DMS79 (cell line): ENCODE measurements at places on chromosomes 11 and 22.

DNA sequence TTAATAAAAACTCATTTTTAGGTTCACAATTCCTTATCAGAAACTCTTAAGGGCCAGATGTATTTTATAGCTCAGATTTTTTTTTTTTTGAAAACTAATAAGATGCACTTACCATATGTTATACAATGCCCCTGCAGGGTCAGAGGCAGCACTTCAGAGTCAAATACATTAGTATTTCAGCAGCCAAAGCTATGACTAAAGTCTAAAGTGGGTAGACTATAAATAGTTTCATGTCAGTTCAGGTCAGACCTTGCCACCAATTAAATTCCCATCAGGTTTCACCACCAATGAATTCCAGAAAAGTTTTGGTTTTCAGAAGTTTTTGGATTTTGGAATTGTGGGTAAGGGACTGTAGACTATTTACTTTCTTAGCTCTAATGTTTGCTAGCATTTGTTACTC is 75.9 kb downstream of the FAM83F start:
- DNase-seq = no peak

GRCh38 chr11:118908901-118909618 is 16.7 kb downstream of the BCL9L start:
- DNase-seq = peak; percentile 35

DNA sequence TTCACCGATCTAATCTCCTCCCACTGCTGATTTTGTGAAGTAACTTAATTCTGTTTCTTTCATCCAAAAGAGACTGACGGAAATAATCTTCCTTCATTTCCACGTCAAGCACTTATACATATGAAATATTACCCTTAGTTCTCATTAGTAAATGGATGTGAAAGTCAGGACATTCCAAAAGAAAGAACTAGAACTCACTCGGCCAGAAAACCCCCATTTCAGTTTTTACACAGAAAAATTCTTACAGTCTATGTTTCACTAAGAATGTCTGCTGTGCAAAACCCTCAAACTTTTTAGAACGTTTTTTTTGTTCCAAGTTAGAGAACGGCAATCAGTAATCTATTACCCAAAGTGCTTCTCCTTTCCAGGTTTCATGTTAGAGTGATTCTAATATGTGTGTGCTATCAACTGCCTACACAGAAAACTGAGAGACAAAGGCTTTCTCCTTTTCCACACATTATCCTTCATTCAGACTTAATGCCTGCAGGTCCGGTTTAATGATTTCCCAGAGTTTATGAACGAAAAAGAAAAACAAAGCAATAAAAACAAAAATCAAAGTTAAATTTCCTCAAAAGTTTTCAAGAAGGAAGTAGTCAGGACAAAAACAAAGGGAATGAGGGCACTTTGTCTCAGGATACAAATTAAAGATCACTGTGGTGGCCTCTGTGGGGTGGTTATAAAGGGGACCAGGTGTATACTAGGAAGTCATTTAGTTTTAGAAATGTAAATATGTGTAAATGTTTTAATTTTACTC is 11.3 kb upstream of the SESN3 start:
- no peak for DNase-seq

DNA sequence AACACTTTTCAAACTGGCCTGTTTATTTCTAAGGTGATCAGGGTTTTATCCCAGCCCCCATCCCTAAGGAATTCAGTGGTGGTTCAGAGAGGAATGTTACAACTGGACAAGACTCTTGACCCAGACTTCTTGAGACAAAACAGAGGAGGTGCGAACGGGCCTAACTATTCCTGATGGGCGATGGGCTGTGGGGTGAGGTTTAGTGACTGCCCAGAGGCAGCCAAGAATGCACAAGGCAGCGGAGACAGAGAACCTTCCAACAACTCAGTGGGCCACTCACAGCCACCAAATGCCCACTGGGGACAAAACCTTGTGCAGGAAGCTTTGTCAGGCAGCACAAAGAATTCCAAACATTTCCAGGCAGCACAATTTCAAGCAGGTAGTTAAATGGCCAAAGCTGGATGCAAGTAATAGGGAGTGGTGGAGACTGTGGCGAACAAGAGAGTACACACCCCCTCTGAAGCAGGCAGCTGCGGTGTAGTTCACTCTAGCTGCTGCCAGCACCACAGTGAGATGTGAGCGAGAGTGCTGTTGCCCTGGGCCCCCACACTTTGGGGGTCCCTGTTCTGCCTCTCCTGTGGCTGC is 29.2 kb downstream of the SCUBE1 start:
- DNase-seq = no peak

DNA sequence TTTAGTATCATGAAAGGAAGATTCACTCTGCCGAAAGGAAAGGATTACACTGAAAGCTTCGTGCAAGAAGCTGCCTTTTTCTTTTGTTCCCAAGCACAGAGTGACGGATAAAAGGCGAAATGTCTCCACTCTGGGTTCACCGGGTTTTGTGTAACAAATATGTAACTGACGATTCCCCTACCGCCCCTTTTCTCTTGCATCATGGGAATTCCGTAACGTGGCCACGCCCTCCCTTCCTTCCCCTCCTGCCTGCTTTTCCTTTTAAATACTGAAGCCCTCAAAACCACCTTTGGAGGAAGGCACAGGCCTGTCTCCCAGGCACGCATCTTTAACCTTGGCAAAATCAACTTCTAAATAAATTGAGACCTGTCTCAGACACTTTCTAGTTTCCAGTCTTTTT is 16.4 kb upstream of the TESMIN start:
- no peak for DNase-seq

GRCh38 chr11:129937592-129938238 is 42.3 kb upstream of the NFRKB start:
- peak; percentile 62 for DNase-seq

DNA sequence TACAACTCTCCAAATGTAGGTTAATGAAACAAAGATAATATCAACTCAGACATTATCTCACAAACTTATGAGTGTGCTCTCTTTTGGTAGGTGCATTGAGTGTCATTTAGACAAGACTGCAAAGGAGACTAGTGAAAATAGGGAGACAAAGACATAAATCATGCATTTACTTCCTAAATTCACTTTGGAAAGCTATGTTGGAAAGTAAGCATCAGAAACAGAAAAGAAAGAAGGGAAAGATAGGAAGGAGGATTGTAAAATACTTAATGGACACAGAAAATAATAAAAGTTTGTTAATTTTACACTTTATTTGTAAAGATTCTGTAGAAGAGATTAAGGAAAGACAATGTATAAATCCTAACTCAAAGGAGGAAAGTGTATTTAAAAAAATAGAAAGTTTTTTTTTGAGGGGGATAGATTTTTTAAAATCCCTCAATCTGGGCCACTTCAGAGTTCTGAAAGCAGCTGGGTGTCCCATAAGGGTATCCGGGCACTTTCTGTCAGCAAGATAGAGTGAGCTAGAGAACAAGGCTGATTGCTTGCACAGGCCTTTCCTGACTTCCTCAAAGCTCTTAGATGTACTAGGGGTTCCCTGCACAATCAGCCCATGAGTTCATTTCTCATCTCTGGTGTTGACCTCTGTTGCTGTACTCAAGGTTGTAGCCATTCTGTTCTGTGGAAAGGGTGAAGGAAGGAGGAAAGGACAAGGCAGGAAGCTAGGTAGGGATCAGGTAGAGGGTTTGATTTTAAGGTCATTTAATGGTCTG is 22.4 kb upstream of the RDX start:
- no peak for DNase-seq

DNA sequence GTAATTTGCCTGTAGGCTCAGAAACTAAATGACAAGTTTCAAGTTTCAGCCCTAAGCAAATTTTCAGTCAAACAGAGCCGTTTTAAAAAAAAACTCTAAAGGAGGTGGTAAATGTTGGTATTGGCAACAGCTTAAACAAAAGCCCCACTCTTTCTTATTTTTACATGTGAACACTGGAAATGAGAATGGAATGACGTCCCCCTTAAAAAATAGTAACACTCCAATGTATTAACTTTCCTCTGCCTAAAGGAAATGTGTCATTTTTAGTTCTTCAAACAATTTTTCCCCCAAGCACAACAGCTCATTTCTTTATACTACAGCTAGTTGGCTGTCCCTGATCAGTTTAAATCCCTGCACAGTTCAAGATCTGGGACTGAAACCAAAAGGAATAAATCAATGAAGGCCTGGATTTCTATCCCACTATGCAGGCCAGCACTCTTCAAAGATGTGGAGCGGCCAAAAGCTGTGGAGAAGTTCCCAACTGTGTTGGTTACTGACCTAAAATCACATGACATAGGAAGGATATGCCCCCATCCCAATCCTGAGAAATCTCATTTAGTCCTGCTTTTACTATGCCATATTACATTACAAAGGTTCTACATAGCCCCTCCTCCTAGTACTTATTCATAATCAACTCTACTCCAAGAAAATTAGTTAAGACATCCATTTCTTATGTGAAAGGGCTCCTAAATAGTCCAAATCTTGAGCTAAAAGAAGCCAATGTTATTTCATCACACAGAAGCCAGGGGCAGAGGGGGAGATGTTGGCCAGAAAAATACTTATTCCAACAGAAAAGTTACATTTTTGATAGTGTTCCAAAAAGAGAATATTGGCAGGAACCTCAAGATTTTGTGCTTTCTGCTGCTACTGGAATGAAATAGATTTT is 95.9 kb downstream of the CADM1 start:
- no peak for DNase-seq

DNA sequence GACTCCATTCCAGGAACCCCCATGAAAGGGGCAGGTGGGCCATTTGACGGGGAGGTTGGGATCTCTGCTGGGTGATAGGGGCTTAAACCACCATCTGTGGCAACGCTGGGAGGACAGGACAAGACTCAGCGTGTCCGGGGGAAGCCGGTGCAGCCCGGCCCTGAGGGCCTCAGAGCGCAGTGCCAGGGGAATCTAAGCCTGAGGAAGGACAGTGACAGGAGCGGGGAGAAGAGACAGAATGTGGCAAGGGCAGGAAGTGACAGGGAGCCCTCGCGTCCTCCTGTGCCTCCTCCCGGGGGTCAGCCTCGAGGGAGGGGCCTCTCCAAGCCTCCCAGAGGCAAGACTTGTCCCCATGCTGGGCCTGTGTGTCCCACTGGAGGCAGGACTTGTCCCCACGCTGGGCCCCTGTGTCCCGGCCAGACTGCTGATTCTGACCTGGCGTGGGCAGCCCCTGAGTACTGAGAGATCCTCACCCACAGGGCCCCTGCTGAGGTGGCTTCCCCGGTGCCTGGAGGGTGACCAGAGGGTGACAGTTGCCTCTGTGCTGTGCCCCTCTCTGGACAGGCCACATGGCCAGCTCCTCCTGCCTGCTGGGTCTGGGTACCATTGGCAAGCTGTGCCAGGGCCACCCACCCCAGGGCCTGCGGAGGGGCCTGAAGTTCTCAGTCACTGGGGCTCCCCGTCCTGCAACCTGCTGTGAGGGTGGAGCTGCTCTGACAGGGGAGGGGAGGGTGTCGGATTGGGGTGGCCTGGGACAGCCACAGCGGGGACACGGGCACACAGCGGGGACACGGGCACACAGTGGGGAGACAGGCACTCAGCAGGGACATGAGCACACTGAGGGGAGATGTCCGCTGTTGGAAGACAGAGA is 676.2 kb downstream of the BRD1 start:
- no peak for DNase-seq

DNA sequence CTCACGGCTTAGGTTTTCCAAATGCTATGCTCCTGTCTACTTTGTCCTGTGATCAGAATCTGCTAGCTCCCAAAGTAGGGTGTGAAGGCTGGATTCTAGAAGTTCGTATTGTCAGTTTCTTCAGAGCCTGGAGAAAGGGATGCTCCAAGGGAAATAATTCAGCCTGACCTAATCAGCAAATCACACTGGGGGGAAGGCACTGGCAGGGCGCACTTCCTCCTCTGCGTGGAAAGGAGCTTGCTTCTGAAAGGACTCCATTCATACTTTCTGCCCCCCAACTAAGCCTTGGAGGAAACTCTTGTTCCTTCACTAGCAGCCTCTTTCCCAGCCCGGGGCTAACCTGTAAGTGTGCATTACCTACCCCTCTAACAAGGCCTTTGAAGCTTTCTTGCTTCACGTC is 165.9 kb downstream of the NAV2 start:
- no peak for DNase-seq

DNA sequence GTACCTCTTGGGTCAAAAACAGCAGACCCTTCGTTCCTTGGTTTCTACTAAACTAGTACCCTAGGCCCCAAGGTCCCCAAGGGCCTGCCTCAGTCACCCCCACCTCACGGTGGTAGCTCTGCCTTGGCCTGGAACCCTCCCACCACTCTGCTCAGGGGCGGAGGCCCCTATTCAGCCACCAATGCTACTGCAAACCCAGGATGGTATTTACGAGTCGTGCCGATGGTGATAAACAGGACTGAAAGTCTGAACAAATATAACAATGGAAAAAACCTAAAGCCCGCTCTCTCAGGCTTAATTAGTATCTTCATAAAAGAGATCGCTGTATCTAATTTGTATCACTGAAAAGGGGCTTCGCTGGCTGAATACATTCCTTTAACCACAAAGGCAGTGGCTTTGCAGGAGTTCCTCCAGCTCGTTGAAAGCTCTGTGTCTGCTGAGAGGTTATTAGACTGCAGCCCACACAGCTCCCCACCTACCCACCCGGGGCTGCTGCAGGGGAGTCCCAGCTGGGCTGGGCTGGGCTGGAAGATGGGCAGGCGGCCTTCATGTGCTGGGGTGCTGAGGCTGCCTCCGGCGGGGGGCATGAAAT is 15.2 kb downstream of the SHISAL1 start:
- DNase-seq = no peak

GRCh38 chr11:58060939-58061672 is 30.4 kb downstream of the OR6Q1 start:
- no peak for DNase-seq

DNA sequence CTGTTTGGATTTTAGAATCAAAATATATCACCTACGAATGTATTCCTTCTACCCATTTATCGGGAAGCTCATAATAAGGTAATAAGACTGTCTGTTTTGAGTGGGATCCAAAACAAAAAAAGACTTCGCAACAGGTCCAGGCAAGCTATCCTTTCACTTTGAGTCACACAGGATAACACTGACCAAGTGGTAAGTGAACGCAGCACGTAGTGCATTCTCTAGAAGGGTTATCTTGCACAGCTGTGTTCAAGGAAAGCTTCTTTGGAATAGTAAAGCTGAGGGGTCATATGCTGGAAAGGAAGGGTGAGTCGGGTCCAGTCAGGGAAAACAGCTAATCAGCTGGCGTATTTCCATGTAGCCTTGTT is 22.3 kb upstream of the NRGN start:
- DNase-seq = no peak

GRCh38 chr11:68525930-68526329 is 65.4 kb downstream of the PPP6R3 start:
- no peak for DNase-seq

- DNase-seq = no peak
Observed at GRCh38 chr11:74541466-74541865, 47.9 kb upstream of the LIPT2 start.

- DNase-seq = peak; percentile 10
Observed at GRCh38 chr11:78647986-78648875, 73.6 kb upstream of the NARS2 start.

GRCh38 chr11:16806791-16807190 is 68.3 kb downstream of the C11orf58 start:
- peak; percentile 19 for DNase-seq

- DNase-seq = no peak
Observed at GRCh38 chr22:49158741-49159564, 668.7 kb downstream of the BRD1 start.
